ENCODE measurements at places on chromosomes 4 and X.

- no peak for DNase-seq
Observed at GRCh38 chr4:181105487-181105886, 1137.7 kb upstream of the TENM3 start.

DNA sequence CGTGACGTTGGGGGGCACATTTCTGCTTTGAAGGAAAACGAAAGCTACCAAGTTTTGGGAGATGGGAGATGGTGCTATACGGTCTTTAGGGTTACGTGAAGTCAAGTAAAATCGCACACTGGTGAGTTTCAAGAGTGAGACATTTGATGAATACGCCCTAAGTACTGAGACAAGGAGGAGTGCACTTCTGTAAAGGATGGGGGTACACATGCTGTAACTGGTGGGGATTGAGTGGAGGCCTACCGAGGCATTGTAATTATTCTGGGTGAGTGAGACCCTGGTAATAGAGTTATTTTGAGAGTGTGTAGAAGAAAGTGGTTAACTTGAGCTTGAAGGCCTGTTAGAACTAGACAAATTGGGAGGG lies 536 bp downstream of the SH3BGRL start:
- no peak for DNase-seq

DNA sequence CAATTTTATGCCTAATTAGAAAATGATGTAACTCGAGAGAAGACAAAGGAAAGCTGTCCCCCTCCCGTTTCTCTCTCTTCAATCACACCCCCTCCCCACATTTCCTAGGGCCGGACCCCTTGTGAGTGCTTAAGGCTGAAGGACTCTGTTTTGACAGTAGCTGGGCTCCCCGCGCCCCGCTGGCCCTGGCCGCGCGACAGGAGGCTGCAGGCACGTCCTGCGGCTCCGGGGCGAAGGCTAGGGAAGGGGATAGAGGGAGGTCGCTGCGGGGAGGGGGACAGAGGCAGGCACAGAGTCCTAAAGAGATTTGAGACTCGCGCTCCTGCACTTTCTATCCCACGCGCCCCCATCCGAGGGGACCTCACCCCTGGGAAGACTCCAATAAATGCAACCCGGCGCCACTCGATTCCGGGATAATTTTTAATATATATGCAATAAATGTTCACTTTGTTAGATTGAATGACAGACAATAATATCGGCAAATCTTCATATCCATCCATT lies 56.2 kb upstream of the TMEM33 start:
- DNase-seq: no peak

- DNase-seq: peak; percentile 9
Observed at GRCh38 chr4:168318266-168318895, at the start of gene DDX60. Gene DDX60 (minus strand): TSS chr4:168318752. CDS start chr4:168311259, 7,493 bp downstream.

- peak; percentile 44 for DNase-seq
Observed at GRCh38 chrX:20060961-20061748, 55.6 kb downstream of the MAP7D2 start.

GRCh38 chr4:123913598-123913997 lies 517.0 kb downstream of the SPRY1 start:
- DNase-seq: no peak

DNA sequence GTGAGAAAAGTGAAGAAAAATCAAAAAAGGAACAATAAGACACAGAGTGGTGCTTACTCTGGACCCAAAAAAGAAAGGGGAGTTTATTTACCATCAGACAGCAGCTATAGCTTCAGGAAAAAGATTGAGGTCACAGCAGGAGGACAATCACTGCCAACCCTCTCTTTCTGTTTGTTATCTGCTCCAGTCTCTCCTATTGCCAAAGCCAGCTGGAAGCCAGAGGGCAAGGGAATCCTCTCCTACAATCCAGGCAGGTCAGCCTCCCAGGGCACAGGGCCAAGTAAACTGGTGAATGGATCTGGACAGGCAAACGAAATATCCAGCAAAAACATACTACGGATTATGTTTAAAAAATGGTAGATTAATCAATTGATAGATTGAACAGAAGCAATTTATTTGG lies 306.9 kb upstream of the SLIT2 start:
- DNase-seq: no peak

GRCh38 chr4:163600727-163601126 lies 106.2 kb downstream of the TMA16 start:
- no peak for DNase-seq

DNA sequence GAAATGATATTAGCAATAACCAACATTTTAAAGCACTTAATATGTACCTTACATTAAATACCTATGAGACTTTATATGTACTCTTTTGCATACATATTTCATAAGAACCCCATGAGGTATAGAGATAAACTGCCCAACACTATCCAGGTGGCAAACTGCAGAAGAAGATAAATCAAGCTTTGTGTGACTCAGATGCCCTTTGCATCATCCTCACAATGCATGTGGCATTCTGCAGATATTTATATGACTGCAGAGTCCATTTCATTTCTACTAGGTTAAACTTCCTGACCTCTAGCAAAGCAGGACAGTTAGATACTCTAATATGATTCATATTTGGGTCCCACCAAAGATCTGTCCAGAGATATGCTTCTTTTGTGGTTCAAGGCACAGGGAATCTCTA lies 85.6 kb upstream of the RASGEF1B start:
- DNase-seq: no peak

DNA sequence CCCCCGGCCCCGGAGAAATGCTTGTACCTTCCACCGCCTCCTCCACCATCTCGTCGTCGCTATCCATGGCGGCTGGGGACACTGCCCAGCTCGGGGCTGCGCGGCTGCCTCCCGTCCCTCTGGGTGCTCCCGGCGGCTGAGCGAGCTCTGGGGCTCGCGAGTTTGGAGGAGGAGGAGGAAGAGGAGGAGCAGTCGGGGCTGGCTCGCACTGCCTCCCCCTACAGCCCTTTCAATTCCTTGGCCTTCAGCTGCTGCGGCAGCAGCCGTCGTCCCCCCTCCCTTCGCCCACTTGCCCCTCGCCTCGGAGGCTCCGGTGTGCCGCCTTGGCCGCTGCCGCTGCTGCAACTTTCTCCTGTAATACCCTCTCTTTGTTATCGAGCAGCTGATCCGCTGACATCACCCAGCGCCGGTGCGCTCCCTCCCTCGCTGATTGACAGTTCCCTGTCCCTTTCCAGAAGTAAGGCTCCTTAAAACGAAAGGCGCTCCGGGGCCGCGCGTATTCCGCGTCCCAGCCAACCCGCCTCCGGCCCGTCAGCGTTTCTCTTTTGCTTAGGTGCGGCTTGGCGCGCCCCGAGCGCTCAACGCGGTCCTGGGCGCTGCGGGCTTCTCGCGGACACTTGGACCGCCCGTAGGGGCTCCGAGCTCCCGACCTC lies at the start of gene SETD7:
TSS of gene SETD7 (minus strand) at position 149 of the 653 bp plus-strand sequence. CDS start at position 67, 82 bp downstream.
- DNase-seq: peak; percentile 30

DNA sequence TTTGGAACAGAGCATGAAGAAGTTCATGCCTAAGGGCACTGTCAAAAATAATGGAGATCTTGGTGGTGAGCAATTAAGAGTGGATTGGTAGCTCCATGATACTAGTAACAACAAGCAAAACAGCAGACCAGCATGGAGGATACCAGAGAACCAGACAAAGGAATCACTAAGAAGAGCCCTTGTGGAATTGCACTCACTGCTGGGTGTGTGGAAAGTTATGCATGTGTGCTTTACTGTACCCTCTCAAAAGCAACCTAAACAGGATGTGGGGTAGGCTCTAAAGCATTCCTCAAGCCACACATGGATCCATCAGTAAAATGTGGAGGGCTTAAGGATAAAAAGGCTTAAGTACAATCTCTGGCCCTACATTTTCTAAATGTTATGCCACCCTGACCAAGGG lies 69.5 kb downstream of the AR start:
- DNase-seq: no peak

- DNase-seq: peak; percentile 55
Observed at GRCh38 chr4:129428454-129428853, 332.5 kb downstream of the C4orf33 start.

DNA sequence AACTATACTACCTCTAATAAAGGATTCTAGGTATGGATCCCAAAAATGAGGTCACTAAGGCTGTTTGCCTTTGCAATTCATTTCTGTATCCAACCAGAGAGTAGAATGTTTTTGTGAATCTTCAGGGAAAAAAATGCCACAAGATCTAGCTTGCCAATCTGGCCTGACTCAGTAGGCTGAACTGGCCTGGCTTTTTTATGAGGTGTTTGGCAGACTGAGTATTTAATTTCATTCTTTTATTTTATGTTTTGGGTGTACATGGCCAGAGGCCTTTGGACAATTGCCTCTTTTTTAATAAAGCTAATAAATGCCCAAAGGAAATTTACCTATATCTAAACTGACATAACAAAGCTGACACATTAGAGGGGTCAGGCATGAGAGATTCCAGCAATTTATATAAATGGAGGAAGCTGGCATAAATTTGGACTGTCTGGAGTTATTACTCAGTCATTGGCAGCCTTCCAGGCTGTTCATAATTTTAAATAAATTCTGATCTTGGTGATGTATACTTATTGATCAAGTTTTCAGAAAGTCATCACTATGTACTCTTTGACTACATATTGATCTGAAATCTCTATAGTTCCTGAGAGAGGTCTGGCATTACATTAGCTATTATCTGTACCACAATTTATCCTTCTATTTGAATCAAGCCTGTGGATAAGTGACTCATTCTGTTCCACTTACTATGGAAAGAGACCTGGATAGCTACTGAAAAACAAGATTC lies 376.4 kb upstream of the NOCT start:
- no peak for DNase-seq

GRCh38 chr4:7462509-7462971 lies 27.8 kb upstream of the PSAPL1 start:
- DNase-seq: peak; percentile 40

DNA sequence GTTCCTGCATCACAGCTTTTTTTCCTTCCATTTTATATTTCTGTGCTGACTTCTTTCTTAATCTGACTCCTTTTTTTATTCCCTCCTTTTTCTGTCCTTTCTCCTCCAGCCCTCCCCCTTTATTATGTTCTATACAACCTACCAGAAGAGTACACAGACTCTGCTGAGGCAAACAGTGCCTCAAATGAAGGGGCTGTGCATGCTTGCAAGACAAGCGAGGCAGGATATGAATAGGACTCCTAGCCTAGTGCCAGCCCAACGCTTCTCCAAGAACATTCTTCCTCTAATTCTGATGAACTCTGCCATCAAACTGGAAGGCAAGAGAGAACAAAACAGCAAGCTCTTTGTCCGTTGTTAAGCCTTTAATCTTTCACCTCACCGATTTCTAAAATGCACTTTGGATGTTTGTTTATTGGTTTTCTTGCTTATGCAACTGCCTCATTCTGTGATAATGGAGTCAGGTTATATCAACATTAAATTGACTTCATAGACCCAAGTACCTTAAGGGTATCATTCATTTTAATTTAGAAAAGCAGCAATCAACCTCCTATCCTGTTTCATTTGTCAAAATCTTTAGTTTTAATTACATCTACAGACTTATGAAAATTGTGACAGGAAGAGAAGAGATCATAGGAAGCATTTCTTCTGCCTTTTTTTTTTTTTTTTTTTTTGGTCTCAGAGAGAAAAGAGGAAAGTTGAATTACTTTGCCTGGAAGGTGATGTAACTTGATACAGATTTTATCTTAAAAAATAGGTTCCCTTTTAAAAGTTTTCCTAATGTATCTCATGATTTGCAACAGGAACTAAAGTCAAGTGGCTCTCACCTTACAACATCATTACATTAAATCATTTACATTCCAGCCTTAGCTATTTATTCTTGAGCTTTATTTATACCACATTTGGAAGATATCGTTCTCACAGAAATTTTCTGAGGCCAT lies 284.7 kb upstream of the FTHL17 start:
- no peak for DNase-seq

DNA sequence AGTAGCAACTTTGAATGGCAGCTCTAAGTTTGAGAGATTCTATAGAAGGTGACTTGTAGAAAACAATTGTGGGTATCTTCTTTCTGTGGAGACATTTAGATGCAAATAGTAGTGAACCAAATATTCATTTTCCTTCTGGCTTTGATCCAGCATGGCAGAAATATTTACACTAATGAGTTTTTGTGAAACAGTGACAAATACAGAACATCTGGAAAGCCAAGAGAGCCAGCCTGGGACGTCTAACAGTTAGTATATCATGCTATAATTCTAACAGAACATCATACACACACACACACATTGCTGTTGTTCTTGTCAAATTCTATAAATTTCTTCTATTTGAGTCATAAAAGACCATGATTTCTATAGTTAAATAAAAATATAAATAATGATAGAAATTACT lies 1777.9 kb downstream of the ARAP2 start:
- DNase-seq: no peak

DNA sequence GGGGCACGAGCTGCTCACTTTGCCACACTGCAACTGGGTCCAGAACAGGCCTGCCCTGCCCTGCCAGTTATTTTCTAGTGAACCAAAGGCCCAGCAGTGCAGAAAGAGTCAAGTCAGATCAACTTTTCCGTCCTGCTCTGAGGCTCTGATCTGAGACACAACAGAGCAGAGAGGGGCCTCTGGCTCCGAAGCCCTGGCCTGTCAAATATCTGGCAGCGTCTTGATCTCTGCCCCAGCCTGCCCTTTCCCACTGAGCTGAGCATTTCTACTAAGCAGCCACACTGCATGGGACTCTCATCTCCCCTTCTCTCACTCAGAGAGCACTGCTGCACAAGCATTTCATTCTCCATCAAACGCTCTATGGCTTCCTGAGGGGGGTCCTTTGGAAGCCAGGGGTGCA lies 11.8 kb downstream of the IGFBP7 start:
- DNase-seq: no peak

DNA sequence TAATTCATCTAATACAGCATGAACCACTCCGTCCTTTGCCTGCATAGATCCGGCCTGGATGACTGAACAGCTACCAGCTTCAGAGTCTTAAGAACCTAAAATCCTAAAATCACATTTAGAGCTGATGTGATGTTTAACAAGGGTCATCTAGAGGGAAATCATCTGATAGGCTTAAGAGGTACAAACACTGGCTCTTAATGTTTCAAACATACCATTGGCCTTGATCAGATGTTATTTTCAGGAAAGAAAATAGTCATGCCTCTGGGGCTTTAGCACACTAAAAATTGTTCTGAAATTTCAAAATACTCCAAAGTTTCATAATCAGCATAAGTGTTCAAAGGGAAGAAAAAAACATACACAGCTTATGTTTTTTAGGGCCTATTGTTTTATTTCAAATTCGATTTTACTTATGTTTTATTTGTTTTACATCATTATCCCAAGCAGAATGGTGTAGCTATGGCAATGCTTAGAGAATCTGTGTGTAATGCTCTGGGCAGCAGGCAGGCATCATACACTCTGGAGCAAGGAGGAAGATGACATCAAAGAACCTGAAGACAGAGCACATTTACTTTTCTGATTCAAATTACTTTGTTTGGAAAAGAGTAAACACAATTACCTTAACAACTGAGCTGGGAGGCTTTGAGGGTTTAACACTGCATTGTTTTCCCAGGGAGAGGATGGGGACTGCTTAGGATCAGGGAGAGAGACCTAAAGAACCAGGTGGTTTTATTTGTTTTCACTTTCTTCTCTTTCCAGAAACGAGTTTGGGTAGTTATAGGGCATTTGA lies 25.3 kb upstream of the LEF1 start:
- DNase-seq: no peak

DNA sequence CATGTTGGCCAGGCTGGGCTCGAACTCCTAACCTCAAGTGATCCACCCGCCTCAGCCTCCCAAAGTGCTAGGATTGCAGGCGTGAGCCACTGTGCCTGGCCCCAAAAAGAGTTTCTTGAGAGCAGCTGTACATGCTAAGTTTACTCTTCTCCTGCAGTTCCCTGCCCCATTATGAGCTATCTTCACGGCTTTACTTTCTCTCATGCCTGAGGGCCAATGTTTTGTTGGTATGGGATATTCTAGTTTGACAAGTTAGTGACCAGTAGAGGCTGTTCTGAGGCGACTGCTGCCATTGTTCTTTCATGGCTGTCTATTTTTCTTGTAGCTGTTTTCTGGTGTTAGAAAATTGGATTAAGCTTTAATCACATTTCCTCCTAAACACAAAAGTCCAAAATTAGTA lies 78.0 kb upstream of the STX18 start:
- no peak for DNase-seq

Data from NCI-H1694 treated with DMSO at 0.1 percent for 48 hours (cell line).